ENCODE measurements at places on chromosomes 1 and 21.

GRCh38 chr1:6434186-6434585, 9.6 kb downstream of the ESPN start:
- H3K4me1 ChIP-seq = no peaks in the 10 kb centered on the region
- no peak overlapping the region for H3K4me3 ChIP-seq
- no peak for DNase-seq
- H3K27ac ChIP-seq = no peak overlapping the region
- H3K27me3 ChIP-seq = peaks cover 6% of the 10 kb centered on the region

- DNase-seq = no peak
- no peaks in the 10 kb centered on the region for H3K4me1 ChIP-seq
- no peak overlapping the region for H3K4me3 ChIP-seq
- no peaks in the 10 kb centered on the region for H3K27me3 ChIP-seq
- no peaks in the 10 kb centered on the region for H3K36me3 ChIP-seq
These were observed 49.7 kb downstream of the SLX9 start for GRCh38 chr21:44989537-44989886.

GRCh38 chr1:12636098-12636950, 7.6 kb upstream of the AADACL4 start:
- no peaks in the 10 kb centered on the region for H3K27me3 ChIP-seq
- H3K4me1 ChIP-seq = peaks cover 28% of the 10 kb centered on the region
- DNase-seq = peak; percentile 80
- H3K4me3 ChIP-seq = no peak overlapping the region
- H3K27ac ChIP-seq = peak overlapping the region; percentile 51
- peaks cover 16% of the 10 kb centered on the region for H3K36me3 ChIP-seq

- no peak overlapping the region for H3K27ac ChIP-seq
- no peak for DNase-seq
- peaks cover 69% of the 10 kb centered on the region for H3K4me1 ChIP-seq
- H3K4me3 ChIP-seq = peak overlapping the region; percentile 73
These were observed 2.2 kb downstream of the SLC19A2 start for GRCh38 chr1:169483500-169483966.

- peaks cover 9% of the 10 kb centered on the region for H3K4me1 ChIP-seq
- no peak for DNase-seq
- no peaks in the 10 kb centered on the region for H3K36me3 ChIP-seq
- no peak overlapping the region for H3K27ac ChIP-seq
- no peak overlapping the region for H3K4me3 ChIP-seq
These were observed 38.2 kb downstream of the MRPL39 start for GRCh38 chr21:25569084-25569483.

DNA sequence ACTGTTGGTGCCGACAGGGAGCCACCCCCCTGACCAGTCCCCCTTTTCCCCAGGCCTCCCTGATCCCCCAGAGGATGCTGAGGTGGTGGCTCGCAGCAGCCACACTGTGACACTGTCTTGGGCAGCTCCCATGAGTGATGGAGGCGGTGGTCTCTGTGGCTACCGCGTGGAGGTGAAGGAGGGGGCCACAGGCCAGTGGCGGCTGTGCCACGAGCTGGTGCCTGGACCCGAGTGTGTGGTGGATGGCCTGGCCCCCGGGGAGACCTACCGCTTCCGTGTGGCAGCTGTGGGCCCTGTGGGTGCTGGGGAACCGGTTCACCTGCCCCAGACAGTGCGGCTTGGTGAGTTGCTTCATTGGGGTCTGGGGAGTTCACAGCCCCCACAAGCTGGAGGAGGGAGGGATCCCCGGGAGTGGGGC, 89.2 kb downstream of the TRIM11 start:
- no peak overlapping the region for H3K27ac ChIP-seq
- no peak for DNase-seq

DNA sequence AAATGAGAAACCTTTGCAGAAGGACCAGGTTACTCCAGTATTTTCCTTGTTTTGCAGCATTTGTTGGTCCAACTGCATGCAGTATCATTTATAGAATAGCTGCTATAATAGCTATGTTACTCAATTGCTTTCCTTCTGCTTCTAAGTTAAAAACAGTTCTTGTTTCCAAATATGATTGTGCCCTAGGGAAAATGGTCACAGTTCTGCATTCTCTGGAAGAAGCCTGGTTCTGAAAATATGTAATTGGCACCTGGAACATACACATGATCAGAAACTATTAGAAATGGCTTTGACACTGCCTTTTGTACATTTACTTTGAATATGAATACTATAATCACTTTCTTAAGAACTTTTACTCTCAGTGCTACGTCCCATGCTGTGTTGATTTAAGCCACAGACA, 33.6 kb downstream of the HENMT1 start:
- no peaks in the 10 kb centered on the region for H3K27me3 ChIP-seq
- no peaks in the 10 kb centered on the region for H3K4me1 ChIP-seq
- no peak overlapping the region for H3K27ac ChIP-seq
- peaks cover 10% of the 10 kb centered on the region for H3K36me3 ChIP-seq
- no peak for DNase-seq

- H3K27me3 ChIP-seq = no peaks in the 10 kb centered on the region
- no peak overlapping the region for H3K4me3 ChIP-seq
- no peaks in the 10 kb centered on the region for H3K36me3 ChIP-seq
- no peak overlapping the region for H3K27ac ChIP-seq
- H3K4me1 ChIP-seq = peaks cover 3% of the 10 kb centered on the region
These were observed 9.7 kb upstream of the PMVK start for GRCh38 chr1:154945962-154946850.

DNA sequence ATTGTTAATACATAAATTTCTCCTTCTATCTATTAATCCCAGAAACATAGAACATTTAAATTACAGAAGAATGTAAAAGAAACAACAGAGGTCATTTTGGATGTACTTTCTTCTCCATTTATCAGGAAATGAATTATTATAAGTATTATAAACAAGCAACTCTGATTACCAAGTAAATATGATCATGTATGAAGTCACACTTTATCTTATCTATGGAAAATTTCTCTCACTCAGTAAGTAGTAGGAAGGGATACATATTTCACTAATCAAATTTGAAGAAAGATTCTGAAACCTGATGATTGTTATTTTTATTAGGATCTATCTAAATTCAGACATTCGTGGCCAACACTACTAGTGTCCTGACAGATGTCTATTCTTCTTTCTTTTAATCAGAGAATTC, 770.7 kb downstream of the LTN1 start:
- no peak overlapping the region for H3K4me3 ChIP-seq
- DNase-seq = no peak
- H3K4me1 ChIP-seq = no peaks in the 10 kb centered on the region

DNA sequence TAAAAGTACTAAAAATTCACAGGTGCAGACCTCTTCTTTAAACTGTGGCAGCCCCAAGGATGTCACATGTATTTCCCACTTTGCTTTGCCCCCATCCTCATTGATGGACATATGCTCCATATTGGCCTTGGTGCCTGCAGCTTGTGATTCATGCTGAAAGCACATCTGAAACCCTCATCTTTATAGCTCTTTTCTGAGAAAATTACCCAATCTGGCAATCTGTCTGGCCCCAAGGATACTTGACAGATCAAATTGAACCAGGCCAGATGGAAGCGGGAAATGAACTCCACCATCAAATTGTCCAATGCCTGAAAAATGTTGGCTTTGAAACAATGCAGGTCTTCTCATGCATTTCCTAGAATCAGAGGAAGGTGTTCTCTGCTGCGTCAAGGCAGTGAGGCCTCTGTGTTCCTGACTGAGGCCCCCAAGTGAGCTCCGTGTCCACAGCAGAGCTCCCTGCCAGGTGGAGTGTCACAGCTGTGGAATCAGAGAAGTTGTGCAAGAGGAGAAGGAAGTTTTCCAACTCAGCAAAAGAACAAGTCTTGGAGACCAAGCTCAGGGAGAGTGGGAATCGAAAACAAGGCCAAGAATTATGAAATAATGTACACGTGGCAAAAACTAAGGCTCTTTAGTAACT, 323.7 kb downstream of the PLPP3 start:
- H3K36me3 ChIP-seq = no peaks in the 10 kb centered on the region
- H3K27ac ChIP-seq = no peak overlapping the region
- DNase-seq = no peak

GRCh38 chr1:178821134-178821866, 49.6 kb downstream of the ANGPTL1 start:
- no peak overlapping the region for H3K27ac ChIP-seq
- no peaks in the 10 kb centered on the region for H3K36me3 ChIP-seq
- no peaks in the 10 kb centered on the region for H3K4me1 ChIP-seq
- H3K27me3 ChIP-seq = no peaks in the 10 kb centered on the region
- no peak for DNase-seq

DNA sequence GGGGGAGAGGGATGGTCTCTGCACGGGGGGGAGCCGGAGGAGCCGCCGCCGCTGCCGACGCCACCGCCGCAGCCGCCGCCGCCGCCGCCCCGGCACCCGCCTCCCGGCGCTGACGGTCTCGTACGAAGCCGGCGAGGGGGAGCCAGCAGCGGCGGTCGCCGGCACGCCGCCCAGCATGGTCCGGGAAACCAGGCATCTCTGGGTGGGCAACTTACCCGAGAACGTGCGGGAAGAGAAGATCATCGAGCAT, 311 bp downstream of the SPEN start:
- H3K4me1 ChIP-seq = peaks cover 20% of the 10 kb centered on the region
- no peaks in the 10 kb centered on the region for H3K36me3 ChIP-seq
- H3K27ac ChIP-seq = no peak overlapping the region

DNA sequence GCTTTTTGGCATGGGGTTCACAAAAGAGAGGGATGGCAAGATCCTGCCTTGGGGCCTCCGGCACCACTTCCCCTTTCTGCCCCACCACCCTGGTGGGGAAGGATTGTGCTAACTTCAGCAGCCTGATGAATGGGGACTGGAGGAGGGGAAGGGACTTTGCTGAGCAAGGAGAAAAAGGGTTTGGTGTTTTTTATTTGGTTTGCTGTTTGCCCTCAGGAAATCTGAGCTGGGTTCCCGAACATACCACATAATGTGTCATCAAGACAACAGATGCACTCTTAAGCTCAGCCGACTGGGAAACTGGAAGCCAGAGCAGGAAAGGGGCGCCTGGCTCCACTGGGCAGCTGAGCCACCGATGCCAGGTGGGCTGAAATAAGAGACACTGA, 19.8 kb downstream of the OLFML2B start:
- DNase-seq = no peak
- H3K27me3 ChIP-seq = no peaks in the 10 kb centered on the region
- H3K36me3 ChIP-seq = no peaks in the 10 kb centered on the region
- no peak overlapping the region for H3K27ac ChIP-seq
- no peak overlapping the region for H3K4me3 ChIP-seq
- H3K4me1 ChIP-seq = 0 out of 2 replicates have a peak, but pooled peaks cover 4% of the 10 kb centered on the region

DNA sequence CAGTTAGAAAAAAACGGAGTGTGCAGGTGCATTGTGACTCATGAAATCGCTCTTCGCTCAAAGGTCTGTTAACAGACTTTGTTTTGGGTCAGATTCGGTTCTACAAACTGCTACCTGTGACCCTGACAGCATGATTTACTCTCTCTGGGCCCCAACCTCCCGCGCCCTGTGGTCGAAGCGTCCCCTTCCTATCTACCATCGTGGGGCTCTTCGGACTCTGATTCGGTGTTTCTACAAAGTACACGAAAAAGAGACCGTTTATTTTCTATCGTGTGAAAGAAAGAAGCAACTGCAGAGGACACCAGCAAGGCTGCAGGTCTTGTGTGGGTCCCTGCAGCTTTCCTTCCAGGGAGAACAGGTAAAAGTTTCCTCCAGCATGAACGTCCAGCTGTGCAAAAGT, 29.4 kb upstream of the SLC19A1 start:
- no peak overlapping the region for H3K27ac ChIP-seq
- no peaks in the 10 kb centered on the region for H3K36me3 ChIP-seq
- no peak for DNase-seq
- no peak overlapping the region for H3K4me3 ChIP-seq
- H3K4me1 ChIP-seq = no peaks in the 10 kb centered on the region

DNA sequence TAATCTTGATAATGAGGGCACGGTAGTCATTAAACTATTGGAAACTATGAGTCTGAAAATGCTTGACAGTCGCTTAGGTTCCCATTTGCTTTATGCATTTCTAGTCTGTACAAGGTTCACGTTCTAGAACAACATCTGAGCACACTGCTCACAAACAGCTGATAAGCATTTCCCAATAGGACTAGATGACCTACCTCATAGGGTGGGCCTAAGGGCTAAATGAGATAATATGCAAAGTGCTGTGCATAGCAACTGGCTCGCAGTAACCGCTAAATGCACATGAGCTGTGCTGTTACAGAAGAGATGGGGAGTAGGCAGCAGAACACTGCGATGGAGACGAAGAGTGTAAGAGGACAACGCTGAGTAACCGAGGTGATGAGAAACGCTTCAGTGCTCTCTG, 628.0 kb downstream of the SMYD3 start:
- H3K4me3 ChIP-seq = no peak overlapping the region
- H3K36me3 ChIP-seq = 0 out of 2 replicates have a peak, but pooled peaks cover 1% of the 10 kb centered on the region
- no peaks in the 10 kb centered on the region for H3K4me1 ChIP-seq
- H3K27ac ChIP-seq = no peak overlapping the region

- no peaks in the 10 kb centered on the region for H3K27me3 ChIP-seq
- H3K4me1 ChIP-seq = peaks cover 16% of the 10 kb centered on the region
- no peak overlapping the region for H3K4me3 ChIP-seq
- DNase-seq = no peak
- H3K27ac ChIP-seq = no peak overlapping the region
- H3K36me3 ChIP-seq = no peaks in the 10 kb centered on the region
These were observed 33.9 kb upstream of the PTPRC start for GRCh38 chr1:198604975-198605374.

DNA sequence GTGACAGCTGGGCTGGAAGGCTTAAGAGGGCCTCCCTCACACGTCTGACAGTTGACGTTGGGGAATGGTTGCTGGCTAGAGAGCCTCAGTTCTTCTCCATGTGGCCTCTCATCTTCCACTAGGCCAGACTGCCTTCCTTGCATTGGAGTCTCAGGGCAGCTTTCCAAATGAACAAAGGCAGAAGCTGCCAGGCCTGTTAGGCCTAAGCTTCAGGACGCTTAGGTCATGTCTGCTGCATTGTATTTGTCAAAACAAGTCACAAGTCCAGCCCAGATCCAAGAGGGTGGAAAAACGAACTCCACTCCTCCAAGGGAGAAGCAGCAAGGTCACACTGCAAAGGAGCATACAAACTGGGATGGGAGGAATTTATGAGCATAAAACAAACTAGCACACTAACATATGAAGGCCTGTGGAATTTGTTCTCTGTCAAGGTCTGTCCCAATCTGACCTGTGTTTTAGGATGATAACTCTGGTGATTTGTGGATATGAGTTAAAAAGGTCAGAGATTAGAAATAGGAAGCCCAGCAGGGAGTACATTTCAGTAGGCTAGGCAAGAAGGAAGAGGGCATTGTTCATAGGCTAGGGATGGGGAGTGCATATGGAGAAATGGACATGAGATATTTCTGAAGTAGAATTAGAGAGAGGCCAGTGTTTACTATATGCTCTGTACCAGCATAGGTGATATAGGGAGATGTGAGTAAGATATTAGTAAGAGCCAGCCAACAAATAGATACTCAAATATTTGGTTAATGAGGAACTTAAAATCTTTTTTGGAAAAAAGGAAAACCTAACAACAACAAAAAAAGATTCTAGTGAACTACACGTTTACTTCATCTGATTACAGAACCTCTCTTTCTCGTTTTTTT, 29.1 kb upstream of the CNN3 start:
- peaks cover 12% of the 10 kb centered on the region for H3K4me1 ChIP-seq
- DNase-seq = no peak
- no peak overlapping the region for H3K4me3 ChIP-seq
- no peaks in the 10 kb centered on the region for H3K27me3 ChIP-seq
- no peak overlapping the region for H3K27ac ChIP-seq

GRCh38 chr1:40395190-40396175, 22.0 kb downstream of the SMAP2 start:
- DNase-seq = no peak
- no peaks in the 10 kb centered on the region for H3K36me3 ChIP-seq
- H3K27me3 ChIP-seq = no peaks in the 10 kb centered on the region

Data from GM23338 (cell line).